ENCODE measurements at places on chromosomes 6 and 20.

GRCh38 chr6:89351671-89352277, 748 bp downstream of the UBE2J1 start:
- no peak for DNase-seq

GRCh38 chr6:21299216-21299615, 294.3 kb upstream of the SOX4 start:
- DNase-seq, result no peak

- no peak for DNase-seq
These were observed 433.3 kb downstream of the UTRN start for GRCh38 chr6:144718431-144718830.

- DNase-seq, result no peak
These were observed 64.9 kb downstream of the ME1 start for GRCh38 chr6:83365931-83366330.

- no peak for DNase-seq
These were observed 60.8 kb downstream of the STX11 start for GRCh38 chr6:144211160-144211559.

DNA sequence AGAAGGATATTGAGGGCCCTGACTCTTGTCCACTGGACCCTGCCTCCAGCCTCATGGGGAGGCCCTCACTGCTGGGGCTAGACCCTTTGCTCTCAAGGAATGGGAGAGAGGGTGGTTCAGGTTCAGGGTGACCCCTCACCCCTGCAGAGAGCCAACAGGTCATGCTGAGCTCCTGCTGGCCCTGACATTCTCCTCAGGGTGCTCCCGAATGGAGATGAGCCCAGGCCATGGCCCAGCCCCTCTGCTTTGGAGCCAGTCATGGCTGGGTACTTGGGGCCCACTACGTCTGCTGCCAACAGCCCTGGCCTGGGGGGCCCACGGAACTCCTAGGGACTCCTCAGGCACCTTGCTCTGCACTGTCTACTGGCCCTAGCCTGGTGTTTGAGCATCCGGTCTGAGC, 49.2 kb upstream of the MLN start:
- no peak for DNase-seq

GRCh38 chr6:164273491-164273890, 859.0 kb downstream of the QKI start:
- DNase-seq, result no peak

- no peak for DNase-seq
These were observed 48.3 kb downstream of the TBXT start for GRCh38 chr6:166119116-166119911.

- DNase-seq, result no peak
These were observed 65.7 kb upstream of the BACH2 start for GRCh38 chr6:90362318-90362717.

- no peak for DNase-seq
These were observed 8.6 kb upstream of the FOXF2 start for GRCh38 chr6:1380625-1381427.

DNA sequence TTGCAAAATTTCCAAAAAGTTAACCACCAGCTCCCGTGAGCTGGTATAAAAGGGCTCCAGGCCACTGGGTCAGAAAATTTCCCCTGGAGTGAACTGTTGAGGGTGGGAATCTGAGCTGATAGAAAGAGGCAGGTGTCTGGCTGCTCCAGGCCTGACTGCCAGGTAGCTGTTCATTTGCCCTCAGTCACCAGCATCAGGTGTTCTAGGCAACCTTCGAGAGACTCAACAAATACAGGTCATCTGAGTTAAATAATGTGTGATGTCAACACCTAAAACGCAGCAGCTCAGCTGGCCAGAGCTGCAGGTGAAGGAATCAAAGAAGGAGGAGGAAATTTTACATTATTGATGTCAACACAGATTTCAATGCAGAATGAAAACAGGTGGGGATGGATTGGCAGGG, 46.7 kb downstream of the KCNK5 start:
- no peak for DNase-seq

GRCh38 chr6:167797476-167798265, 29.0 kb upstream of the AFDN start:
- DNase-seq, result no peak

DNA sequence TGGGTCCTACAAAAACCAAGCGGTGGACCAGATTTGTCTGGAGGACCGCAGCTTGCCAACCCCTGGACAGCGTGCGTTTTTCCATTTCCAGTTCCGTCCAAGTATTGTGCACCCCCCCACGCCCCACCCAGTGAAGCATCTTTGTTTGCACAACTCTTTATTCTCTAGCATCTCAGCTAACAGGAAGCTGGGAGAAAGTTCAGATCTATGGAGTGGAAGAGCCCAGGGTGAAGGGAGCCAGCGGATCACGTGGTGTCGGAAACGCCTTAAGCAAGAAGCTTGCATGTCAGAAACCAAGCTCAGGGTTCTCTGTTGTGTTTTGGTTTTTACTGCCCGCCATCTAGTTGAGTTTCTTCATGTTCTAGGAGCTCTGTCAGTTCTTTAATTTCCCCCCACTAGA, 29.9 kb downstream of the ARID1B start:
- DNase-seq, result no peak

DNA sequence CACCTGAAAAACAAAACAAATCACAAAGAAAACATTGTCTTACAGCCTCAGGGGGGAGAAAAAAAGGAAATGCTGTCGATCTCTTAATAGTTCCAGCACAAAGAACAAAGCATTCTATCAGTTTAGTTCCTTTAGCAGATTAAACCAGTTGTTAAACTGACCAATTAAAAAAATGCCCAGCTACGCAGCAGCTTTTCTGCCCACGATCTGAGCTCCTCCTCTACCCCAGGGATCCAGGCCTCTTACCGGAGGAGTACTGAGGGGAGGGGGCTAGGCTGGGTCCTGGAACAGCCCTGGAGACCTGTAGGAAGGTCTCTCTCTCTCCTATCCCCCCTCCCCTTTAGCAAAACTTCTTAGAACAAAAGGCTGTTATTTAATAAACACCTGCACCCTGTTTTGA, 13.4 kb downstream of the PTK7 start:
- no peak for DNase-seq

GRCh38 chr20:4956200-4956810, 45.0 kb downstream of the SLC23A2 start:
- no peak for DNase-seq

DNA sequence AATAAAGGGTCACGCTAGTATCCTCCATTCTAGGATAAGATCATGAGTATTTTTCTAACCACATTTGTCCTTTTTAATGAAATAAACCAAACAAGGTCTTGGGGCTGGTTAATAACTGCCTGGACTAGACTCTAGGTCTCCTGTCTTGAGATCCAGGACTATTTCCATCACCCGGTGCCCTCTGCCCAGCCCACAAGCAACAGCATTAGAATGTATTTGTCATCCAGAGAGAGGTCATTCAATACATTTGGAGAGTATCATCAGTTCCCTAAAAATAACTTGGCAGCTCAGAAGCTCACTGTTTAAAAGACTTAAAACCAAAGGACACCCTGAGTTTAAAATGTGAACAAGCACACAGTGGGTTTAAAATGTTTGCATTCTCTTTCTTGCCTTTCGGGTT, 4.4 kb upstream of the RBM24 start:
- DNase-seq, result no peak

GRCh38 chr6:160791981-160792418, 90.0 kb downstream of the PLG start:
- DNase-seq, result no peak

- no peak for DNase-seq
These were observed 1.5 kb downstream of the FAM50B start for GRCh38 chr6:3850451-3851203.

DNA sequence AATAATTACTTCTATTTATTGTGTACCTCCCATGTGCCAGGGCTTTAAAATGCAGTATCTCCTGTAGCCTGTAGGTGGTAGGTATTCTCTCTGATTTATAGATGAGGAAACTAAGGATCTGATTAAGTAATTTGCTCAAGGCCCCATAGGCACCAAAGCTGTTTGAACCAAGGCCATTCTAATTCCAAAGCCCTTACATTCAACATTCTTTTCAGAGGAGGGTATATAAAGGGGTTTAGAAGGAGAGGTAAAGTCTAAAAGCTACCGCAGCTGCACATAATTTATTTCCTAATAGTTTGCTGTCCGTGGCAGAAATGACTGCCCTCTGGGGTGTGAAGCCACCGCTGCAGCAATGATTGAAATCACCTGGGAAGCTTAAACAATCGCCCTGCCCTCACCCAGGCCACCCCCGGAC, 95.0 kb upstream of the FAM8A1 start:
- DNase-seq, result no peak

- DNase-seq, result no peak
These were observed 115.4 kb downstream of the LAMP5 start for GRCh38 chr20:9629831-9630230.

GRCh38 chr6:93398723-93399122, 20.6 kb downstream of the EPHA7 start:
- no peak for DNase-seq

Data from activated naive CD4-positive, alpha-beta T cell (primary cell).